ENCODE measurements at places on chromosomes 7 and 10.

GRCh38 chr10:132248455-132249225 is 59.1 kb downstream of the STK32C start:
- DNase-seq = peak; percentile 61
- H3K27ac ChIP-seq = peak overlapping the region; percentile 66
- H3K4me3 ChIP-seq = peak overlapping the region; percentile 34
- H3K4me1 ChIP-seq = peaks cover 20% of the 10 kb centered on the region

GRCh38 chr10:93573051-93573909 is 6.8 kb downstream of the FFAR4 start:
- no peak for DNase-seq
- H3K4me3 ChIP-seq = no peak overlapping the region
- peaks cover 4% of the 10 kb centered on the region for H3K4me1 ChIP-seq
- H3K27me3 ChIP-seq = peaks cover 7% of the 10 kb centered on the region
- no peak overlapping the region for H3K27ac ChIP-seq
- peaks cover 6% of the 10 kb centered on the region for H3K36me3 ChIP-seq

- H3K27me3 ChIP-seq = peaks cover 6% of the 10 kb centered on the region
- H3K4me3 ChIP-seq = no peak overlapping the region
- H3K27ac ChIP-seq = no peak overlapping the region
- DNase-seq = no peak
- H3K36me3 ChIP-seq = no peaks in the 10 kb centered on the region
- no peaks in the 10 kb centered on the region for H3K4me1 ChIP-seq
Measured at GRCh38 chr7:44108768-44109750, 4.9 kb downstream of the AEBP1 start.

GRCh38 chr7:96989241-96989858 is 16.0 kb upstream of the DLX6 start:
- H3K4me3 ChIP-seq = no peak overlapping the region
- H3K27ac ChIP-seq = no peak overlapping the region
- no peak for DNase-seq
- H3K27me3 ChIP-seq = peaks cover 24% of the 10 kb centered on the region
- H3K36me3 ChIP-seq = no peaks in the 10 kb centered on the region

DNA sequence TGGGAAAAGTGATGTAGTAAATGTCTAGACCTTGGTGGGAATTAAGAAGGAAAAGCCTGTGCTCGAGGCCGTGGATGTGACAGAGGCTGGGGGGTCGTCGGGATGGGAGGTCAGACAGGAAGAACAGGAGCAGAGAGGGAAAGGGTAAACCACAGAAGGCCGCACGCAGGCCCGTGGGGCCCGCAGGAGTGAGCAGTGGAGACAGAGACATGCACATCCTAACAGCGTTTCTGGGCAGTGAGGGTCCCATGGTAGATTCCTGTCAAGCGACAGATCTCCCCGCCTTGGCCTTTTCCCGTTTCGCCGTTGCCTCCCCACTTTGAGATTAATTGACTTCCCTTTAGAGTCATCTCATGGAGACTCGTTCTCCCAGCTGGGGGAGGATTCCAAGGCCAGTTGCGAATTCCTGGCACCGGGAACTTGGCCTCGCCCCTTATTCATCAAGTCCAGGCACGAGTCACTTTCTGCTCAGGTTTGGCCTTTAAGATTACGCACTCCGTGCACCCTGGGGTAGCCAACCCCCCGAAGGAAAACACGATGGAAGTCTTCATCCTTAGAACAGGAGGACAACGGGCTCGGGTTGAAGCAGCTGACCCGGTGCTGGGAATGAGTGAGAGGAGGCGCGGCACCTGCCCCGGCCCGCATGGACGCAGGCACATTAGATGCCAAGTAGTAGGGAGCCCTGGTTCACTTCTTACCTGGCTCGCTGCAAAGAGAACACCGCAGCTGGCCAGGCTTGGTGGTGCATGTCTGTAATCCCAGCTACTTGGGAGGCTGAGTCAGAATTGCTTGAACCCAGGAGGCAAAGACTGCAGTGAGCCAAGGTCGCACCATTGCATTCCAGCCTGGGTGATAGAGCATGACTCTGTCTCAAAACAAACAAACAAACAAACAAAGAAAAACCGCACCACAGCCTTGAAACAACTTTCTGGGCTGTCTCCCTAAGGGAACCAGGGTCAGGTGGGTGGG is 315.2 kb upstream of the SHH start:
- no peak for DNase-seq
- H3K4me3 ChIP-seq = no peak overlapping the region
- H3K27ac ChIP-seq = no peak overlapping the region

DNA sequence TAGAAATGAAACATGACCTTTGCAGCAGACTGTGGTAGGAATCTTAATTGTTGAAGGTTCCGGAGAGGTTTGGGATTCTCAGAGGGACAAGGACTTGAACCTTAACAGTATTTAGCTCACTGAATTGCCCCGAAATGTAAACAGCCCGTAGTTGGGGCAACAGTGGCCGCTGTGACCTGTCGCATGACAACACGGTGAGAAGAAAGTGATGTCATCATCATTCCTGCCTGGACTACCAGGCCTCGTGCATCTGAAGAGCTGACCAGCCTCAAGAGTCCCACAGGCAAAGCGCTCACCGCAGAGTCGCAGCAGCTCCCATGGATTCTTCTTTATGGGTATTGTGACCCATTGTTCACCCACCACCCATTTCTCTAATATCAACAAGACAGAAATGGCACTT is 250.6 kb downstream of the KLF6 start:
- peaks cover 14% of the 10 kb centered on the region for H3K4me1 ChIP-seq
- H3K4me3 ChIP-seq = no peak overlapping the region
- peaks cover 2% of the 10 kb centered on the region for H3K27me3 ChIP-seq
- H3K27ac ChIP-seq = no peak overlapping the region
- DNase-seq = no peak

GRCh38 chr10:130040817-130041330 is 69.8 kb downstream of the C10orf143 start:
- peaks cover 7% of the 10 kb centered on the region for H3K27me3 ChIP-seq
- H3K4me3 ChIP-seq = no peak overlapping the region
- no peak for DNase-seq
- H3K27ac ChIP-seq = no peak overlapping the region

GRCh38 chr7:127390186-127390816 is 2.2 kb downstream of the ZNF800 start:
- DNase-seq = no peak
- H3K4me1 ChIP-seq = peaks cover 5% of the 10 kb centered on the region
- peaks cover 6% of the 10 kb centered on the region for H3K27me3 ChIP-seq
- peak overlapping the region; percentile 93 for H3K4me3 ChIP-seq

DNA sequence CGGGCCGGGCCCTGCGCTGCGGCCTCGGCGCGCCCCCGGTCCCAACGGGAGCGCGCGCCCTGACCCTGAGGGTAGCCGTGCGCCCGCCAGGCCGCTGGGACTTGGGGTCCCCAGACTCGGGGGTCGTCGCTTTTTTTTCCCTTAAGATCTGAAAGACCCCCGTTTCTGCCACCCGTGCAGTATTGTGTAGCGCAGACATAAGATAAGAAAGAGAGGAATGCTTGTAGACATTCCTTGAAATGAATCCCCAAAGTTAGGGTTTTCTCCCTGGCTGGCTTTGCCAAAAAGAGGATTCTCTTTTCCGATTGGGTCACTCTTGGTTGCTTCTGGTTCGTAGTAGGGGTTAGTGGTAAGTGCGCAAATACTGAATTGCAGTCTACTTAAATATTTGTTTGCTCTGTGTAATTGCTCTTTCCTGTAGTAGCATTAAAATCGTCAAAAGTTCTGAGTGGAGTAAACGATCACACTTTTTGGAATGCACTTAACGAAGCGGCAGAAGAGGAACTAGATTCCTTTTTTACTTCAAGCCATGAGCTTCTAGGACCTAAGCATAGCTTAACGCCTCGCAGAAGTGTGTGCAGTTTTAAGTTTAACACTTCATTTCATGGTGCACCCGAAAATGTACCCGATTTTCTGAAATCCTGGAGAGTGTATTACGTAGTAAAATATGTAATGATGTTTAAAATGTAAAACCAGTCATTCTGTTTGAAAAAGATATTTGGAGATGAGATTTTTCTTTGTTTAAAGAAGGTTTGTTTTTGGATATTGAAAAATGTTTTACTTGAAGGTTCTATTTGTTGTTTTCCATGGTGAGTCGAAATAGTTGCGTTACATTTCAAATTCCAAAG is 1.3 kb downstream of the CUL1 start:
- H3K4me3 ChIP-seq = peak overlapping the region; percentile 98
- peaks cover 41% of the 10 kb centered on the region for H3K4me1 ChIP-seq
- H3K27ac ChIP-seq = peak overlapping the region; percentile 95
- peaks cover 8% of the 10 kb centered on the region for H3K27me3 ChIP-seq

- no peak overlapping the region for H3K4me3 ChIP-seq
- H3K27ac ChIP-seq = no peak overlapping the region
- H3K27me3 ChIP-seq = peaks cover 10% of the 10 kb centered on the region
- no peaks in the 10 kb centered on the region for H3K36me3 ChIP-seq
- peaks cover 20% of the 10 kb centered on the region for H3K4me1 ChIP-seq
Measured at GRCh38 chr7:3910054-3910453, 609.0 kb downstream of the SDK1 start.

- H3K36me3 ChIP-seq = no peaks in the 10 kb centered on the region
- H3K4me3 ChIP-seq = no peak overlapping the region
- H3K27ac ChIP-seq = no peak overlapping the region
- H3K27me3 ChIP-seq = no peaks in the 10 kb centered on the region
- no peaks in the 10 kb centered on the region for H3K4me1 ChIP-seq
Measured at GRCh38 chr7:16594676-16595075, 50.9 kb downstream of the ANKMY2 start.

GRCh38 chr7:151693140-151693539 is 173.4 kb upstream of the RHEB start:
- H3K4me1 ChIP-seq = peaks cover 8% of the 10 kb centered on the region
- no peaks in the 10 kb centered on the region for H3K36me3 ChIP-seq
- H3K4me3 ChIP-seq = no peak overlapping the region
- H3K27ac ChIP-seq = no peak overlapping the region
- DNase-seq = no peak

DNA sequence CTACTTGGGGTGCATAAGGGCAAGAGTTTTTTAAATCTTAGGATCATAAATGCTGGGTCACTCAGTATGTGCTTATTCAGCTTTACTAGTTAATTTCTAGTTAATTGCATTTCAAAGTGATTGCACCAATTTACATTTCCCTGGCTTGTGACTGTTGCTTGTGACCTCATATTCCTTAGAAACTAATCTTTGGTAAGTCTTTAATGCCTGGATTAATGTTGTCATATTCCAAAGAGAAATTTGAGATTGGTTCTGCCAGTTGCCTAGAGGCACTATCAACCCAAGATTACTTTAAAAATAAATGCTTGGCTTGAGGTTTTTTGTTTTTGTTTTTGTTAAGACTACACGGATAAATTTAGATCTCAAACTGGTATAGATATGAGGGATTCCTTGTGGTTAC is 103.1 kb downstream of the ANK3 start:
- no peak overlapping the region for H3K27ac ChIP-seq
- no peak for DNase-seq
- H3K36me3 ChIP-seq = no peaks in the 10 kb centered on the region
- no peak overlapping the region for H3K4me3 ChIP-seq
- H3K4me1 ChIP-seq = peaks cover 32% of the 10 kb centered on the region

GRCh38 chr7:17495655-17496394 is 197.4 kb downstream of the AHR start:
- no peaks in the 10 kb centered on the region for H3K4me1 ChIP-seq
- no peaks in the 10 kb centered on the region for H3K27me3 ChIP-seq
- no peaks in the 10 kb centered on the region for H3K36me3 ChIP-seq
- H3K27ac ChIP-seq = no peak overlapping the region
- no peak for DNase-seq

- no peak for DNase-seq
- H3K36me3 ChIP-seq = no peaks in the 10 kb centered on the region
- H3K27me3 ChIP-seq = no peaks in the 10 kb centered on the region
- H3K27ac ChIP-seq = no peak overlapping the region
Measured at GRCh38 chr10:89219513-89220218, 12.5 kb upstream of the CH25H start.

DNA sequence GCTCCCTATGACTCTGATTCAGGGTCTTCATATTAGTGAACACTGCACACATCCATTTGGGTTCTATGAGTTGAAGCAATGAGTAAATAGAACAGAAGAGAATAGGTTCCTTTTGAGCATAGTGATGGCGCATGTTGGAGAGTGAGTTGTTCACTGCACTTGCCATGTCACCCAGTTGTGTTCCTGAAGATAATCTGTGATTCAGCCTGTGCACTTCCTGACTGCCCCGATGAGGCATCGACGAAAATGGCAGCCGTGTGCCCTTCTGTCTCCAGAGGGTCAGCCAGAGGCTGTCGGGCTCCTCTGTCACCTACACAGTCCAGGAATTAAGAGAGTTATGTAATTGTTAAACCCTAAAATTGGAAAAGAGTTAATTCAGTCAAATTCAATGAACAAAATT is 94.7 kb downstream of the GALNT11 start:
- peaks cover 5% of the 10 kb centered on the region for H3K4me1 ChIP-seq
- no peak overlapping the region for H3K4me3 ChIP-seq
- H3K27ac ChIP-seq = no peak overlapping the region
- H3K36me3 ChIP-seq = peaks cover 24% of the 10 kb centered on the region

DNA sequence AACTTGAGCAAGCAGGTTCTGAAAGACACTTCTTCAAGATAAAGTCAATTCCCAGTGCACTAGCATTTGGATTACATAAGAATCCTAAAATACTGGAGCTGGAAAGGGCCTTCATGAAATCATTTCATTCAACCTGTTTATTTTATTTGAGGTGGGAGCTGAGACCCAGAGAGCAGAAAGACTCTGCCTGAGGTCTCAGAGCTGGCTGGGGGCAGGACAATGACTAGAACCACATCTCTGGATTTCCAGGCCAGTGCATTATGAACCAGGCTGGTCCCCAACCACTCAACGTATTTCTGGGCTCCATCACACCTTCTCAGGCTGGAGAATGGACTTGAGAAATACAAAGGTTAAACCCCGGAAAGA is 8.4 kb downstream of the ANXA11 start:
- H3K27me3 ChIP-seq = peaks cover 1% of the 10 kb centered on the region
- no peak overlapping the region for H3K27ac ChIP-seq
- peaks cover 8% of the 10 kb centered on the region for H3K4me1 ChIP-seq
- peaks cover 5% of the 10 kb centered on the region for H3K36me3 ChIP-seq

DNA sequence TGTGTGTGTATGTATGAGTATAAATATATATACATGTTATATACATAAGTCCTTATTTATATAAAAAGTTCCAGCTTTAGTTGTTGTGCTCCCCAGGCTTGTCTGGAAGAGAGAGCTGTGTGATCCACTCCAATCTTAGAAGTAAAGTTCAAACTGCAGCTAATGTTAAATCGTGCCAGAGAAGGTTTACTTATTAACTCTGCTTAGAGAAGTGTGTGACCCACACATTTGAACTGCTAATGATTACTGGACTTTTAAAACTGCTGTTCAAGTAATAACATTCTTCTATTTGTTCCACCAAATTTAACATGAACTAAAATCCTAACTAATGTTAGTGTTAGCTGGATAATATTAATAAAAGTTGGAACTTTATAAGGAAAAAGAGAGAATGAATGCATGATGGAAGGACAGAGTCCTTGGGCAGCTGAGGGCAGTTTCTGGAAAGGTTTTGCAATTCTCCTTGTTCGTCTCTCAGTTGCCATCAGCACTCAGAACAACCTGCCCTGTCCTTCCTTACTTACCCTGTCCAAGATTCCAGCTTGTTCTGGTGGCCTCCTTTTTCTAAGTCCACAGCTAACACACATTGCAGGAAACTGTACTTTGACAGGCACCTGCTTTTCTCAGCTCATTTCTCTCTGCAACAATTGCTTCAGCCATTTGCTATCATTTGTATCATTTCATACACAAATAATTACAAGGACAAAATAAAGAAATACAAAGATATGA is 162.6 kb downstream of the FAM107B start:
- H3K36me3 ChIP-seq = no peaks in the 10 kb centered on the region
- H3K4me1 ChIP-seq = peaks cover 14% of the 10 kb centered on the region
- no peak overlapping the region for H3K4me3 ChIP-seq
- no peak for DNase-seq
- H3K27me3 ChIP-seq = peaks cover 2% of the 10 kb centered on the region

GRCh38 chr10:34001087-34001580 is 666.7 kb upstream of the NRP1 start:
- H3K4me3 ChIP-seq = no peak overlapping the region
- no peak for DNase-seq
- no peaks in the 10 kb centered on the region for H3K4me1 ChIP-seq
- no peak overlapping the region for H3K27ac ChIP-seq

All from glutamatergic neuron (in vitro differentiated cells).